ENCODE measurements at places on chromosomes 16 and 17.

DNA sequence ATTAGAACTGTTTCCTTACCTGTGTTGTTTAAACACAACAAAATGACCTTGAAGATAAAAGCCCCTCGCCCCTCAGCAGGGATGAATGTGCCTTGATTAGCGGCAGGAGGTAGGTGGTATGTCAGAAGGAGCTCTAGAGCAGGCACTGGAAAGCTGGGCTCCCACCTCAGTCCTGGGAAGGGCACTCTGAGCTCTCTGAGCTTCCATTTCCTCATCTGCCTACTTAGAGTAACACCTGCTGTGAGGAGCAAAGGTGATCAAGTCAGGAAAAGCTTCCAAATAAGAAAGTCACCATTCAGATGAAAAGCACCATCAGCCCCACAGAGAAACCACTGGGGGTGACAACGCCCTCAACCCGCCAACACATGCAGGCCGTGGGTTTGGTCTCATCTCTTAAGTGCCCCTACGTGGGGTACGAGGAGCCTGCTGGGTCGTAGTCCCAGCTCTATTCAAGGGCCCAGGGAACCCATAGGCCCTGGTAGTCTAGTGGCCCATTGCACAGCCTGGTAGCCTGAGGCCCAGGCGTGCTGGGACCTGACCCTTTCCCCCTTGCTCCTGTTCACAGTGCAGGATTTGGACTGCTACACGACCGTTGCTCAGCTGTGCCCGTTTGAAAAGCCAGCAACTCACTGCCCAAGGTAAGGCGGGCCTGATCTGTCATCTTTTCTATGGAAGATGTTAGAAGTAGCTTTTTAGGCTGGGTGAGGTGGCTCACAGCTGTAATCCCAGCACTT, 57.3 kb downstream of the CRISPLD2 start:
- no peak for DNase-seq

- no peak for DNase-seq
These were observed 44.1 kb downstream of the MIS12 start for GRCh38 chr17:5530265-5531084.

GRCh38 chr17:30263552-30264333, 28.0 kb downstream of the BLMH start:
- DNase-seq, result no peak

DNA sequence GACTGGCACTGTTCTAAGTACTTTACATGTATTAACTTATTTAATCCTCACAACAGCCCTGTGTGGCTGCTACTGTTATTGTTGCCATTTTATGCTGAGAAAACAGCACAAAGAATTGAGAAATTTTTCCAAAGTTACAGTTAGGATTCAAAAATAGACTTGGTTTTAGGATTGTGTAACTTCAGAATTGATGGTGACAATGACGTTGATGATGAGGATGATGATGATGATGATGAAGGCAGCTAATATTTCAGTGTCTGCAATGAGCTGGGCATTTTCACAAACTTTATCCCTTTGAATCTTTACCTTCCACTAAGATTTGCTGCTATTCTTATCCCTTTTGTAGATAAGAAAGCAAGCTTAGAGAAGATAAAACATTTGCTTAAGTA, 22.1 kb downstream of the PRKCB start:
- DNase-seq, result no peak

DNA sequence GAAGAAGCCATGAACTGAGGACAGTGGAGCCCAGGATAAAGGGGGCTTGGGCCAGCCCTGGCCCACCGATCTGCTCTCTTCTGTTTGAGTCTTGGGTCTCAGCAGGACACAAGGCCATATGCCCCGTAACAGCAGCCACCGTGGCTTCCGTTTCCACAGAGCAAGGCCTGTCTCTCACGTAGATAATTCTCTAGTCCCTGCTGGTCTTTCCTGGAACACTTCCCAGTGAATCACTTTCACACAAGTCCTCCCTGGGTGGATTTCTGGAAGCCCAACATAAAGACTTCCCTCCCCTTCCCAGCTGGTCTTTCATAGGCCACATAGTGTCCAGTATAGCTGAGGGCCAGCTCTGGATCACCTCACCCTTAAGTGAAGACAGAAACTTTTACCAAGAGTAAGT, 19.9 kb upstream of the C16orf78 start:
- no peak for DNase-seq

DNA sequence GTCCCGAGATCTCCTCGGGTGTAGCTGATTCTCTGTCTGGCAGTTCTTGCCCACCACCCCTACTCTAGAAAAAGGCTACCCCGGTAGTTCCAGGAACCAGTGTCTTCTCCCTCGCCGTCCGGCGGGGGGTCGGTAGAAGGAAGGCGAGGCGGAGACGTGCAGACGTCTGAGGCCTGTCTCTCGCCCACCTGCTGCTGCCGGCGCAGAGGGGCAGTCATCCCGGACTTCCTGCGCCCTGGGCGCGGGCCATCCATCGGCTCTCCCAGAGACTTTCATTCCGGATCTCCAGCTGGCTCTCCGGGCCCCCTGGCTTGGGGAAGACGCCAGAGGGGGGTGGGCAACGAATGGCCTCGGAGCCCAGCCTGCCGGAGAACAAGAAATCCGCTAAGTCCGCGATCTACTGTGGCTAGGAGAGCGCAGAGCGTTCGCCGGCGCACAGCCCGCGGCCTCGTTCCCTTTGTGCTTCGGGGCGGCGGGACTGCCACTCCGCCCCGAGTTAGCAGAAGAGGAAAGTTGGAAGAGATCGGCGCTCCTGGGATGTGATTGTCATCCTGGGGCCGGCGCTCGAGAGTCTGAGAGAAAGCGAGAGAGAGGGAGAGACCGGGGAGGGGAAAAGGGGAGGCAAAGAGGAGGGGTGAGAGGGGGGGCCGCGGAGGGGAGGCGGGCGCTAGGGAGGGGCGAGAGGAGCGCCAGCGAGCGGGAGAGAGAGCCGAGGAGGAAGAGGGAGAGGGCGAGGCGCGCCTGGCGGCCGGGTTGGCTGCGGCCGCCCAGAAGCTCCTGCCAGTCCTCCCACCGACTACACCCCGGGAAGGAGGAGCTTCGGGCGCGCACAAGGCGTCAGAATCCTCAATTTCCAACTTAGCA, at the start of gene IRX5:
TSS of gene IRX5 (plus strand) at position 861 of the 864 bp plus-strand sequence. CDS start 334 bp downstream, outside the sequence.
- DNase-seq, result peak; percentile 12

DNA sequence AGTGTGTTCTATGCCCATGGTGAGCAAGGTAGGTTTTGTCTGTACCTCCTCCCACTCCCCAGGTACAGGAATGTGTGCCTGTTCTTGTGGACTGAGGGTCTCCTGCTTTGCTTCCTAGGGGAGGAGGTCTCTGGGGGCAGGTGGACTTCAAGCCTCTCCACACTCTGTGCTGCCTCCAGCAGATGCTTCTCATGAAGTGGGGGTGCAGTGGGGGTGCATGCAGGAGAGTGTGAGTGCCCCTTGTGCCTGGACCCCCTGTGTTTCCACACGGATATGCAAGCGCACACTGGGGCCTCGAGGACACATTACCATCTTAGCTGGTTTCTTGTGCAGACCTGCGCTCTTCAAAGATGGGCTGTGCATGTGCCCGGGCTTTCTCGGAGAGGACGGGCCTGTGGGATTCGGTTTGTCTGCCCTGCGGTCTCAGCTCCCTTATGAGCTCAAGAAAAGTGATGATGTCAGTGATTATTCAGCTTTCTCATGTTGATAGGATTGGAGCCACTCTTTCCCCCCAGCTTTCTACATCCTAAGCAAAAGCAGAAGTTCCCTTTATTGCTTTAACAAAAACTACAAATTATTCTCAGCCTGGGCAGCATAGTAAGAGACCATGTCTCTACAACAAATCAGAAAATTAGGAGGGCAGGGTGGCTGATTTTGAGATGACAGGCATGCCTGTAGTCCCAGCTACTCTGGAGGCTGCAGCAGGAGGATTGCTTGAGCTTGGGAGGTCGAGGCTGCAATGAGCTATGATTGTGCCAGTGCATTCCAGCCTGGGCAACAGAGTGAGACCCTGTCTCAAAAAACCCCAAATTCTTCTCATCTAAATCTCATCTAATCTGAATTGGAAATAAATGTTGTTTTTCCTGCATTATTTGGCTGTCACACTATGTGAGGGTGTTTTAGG, 86.8 kb downstream of the RPTOR start:
- no peak for DNase-seq

- no peak for DNase-seq
These were observed 20.8 kb downstream of the ZNHIT3 start for GRCh38 chr17:36507266-36507665.

DNA sequence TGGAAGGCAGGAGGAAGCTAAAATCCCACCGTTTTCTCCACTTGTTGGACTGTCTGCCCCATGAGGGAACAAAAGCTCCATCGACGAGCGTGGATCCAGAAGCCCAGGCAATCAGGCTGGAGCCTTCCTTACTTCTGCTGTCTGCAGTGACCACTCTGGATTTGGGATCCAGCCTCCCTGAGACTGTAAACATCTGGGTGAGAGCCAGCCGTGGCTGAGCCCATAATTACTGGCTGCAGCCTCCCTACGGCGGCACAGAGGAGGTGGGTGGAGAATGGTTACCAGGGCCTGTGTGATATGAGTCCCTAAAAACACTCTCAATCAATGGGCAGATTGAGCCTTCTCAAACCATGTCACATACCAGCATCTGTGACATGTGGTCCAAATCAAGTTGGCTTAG, 158.2 kb downstream of the FOXL1 start:
- DNase-seq, result no peak

DNA sequence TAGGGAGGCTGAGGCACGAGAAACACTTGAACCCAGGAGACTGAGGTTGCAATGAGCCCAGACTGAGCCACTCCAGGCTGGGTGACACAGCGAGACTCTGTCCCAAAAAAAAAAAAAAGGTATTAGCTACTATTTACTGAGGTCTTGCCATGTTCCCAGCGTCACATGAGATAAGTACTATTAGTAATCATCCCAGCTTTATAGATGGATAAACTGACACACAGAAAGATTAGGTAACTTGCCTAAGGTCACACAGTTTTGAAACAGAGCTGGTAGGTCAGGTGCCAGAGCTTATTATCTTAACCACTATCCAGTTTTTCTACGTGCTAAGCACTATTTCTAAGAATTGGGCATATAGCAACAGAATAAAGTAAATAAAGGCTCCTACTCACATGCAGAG, 51.6 kb downstream of the TEX14 start:
- no peak for DNase-seq

DNA sequence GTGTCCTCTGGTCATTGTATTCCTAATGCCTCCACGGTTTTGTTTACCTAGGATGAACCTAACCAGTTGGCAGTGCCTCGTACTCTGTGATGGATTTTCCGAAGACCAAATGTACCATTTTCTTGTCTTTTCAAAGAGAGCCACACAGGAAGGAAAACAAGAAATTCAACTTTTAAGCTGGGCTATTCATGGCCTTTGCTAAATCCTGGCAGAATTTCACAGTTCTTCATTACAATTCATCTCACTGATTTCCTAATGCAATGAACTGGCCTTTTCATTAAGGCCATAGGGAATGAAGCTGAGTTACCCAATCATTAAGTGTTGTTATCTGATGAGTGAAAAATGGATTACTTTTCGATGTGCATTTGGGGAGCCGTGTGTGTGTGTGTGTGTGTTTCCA, 7.9 kb upstream of the KCNJ16 start:
- DNase-seq, result no peak

DNA sequence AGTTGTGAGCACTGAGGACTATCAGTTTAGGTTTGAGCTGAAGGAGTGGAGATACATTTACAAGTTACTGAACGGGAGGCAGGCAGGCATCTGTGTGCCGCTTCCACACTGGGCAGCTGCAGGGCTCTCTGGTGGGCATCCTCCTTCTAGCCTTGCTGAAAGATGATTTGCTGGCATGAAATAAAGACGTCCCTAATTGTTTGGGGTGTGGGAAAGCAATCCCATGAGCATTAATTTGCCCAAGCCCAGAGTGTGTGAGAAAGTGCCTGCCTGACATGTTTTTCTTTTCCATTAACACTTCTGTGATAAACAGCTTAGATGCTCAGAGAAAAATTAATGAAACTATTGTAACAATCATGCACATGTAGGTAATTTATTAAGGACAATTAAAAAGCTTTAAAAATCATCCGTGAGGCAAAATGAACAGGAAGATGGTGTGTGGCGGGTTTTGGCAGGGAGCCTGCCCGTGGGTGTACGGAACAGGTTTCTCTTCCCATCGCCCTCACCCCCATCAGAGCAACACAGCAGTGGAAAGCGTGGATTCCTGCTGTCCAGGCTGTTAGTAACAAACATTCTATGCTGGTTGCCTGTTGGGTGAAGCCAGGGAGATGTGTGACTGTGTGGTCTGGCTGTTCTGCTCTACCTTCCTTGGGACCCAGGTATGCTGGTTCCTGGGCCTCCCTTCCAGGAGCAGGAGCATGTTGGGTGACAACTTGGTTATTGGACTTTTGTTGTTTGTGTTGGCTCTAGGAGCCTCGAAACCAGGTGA, 191.9 kb downstream of the MSI2 start:
- no peak for DNase-seq

Measured in PC-3 (cell line).